Hypothalamus (tissue), 51 donors: ENCODE measurements at places on chromosomes 5 and 9.
A peak's percentile ranks its signal among the peaks of the same experiment; 100 is the strongest.

- no peak for DNase-seq
These were observed 56.9 kb upstream of the SIMC1 start for GRCh38 chr5:176181271-176181855.

DNA sequence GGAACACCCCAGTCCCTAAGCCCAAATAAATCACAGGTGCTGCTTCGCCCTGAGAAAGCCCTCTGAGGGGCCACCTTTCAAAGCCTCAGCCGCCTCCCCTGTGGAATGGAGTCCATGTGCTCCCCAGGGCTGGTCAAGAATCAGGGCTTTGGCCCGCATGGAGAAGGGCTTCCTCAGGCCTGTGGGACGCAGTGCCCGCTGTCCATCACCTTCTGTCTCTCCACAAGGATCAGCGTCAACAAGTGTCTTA, 16.6 kb downstream of the HNRNPH1 start:
- DNase-seq, result no peak

DNA sequence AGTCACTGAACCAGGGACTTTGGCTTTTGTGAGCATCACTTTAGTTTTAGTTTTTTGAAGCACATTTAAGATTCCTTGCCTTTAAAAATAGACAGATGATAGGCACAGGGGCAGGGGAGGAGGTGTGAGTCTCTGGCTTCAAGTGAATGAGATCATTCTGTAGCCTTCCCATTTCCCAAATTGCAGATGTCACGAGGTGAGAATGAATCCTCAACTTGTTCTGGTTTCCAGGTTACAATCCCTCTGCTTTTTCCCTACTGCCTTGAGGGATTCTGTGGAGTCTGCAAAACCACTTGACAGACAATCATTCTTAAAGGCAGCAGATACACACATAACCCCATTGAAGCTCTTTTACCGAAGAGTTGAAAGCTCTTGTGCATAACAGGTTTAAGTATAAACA, 332.4 kb downstream of the DMAC1 start:
- DNase-seq, result no peak

- peak; percentile 82 for DNase-seq
These were observed at the start of gene ERMP1 for GRCh38 chr9:5832538-5833529. TSS of gene ERMP1 (minus strand) at chr9:5833117. CDS start at chr9:5833027, 90 bp downstream.

DNA sequence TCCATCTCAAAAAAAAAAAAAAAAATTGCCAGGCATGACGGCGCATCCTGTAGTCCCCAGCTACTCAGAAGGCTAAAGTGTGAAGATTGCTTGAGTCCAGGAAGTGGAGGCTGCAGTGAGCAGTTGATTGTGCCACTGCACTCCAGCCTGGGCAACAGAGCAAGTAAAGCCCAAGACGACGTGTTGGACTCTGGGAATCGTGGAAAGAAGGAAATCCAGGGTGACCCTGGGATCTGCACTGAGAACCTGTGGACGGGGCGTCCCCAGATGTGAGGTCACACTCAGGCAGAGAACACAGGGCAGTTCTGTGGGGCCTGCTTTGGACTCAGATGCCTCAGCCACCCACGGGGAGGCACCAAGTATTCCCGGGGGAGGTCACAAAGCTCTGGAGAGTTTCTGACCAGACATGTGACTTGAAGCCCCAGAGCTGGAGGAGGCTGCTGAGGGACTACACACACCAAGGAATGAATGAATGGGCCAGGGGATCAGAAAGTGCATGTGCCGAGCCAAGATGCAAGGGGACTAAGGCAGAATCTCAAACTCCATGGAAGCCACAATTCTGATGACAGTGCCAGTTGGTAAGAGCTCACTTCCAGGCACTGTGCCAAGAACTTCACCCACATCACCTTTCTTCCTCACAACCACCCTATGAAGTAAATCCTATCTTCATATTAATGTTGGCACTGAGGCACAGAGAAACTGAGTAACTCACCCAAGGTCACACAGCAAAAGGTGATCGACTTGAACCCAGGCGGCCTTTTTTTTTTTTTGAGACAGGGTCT, 12.9 kb downstream of the DYNC2I2 start:
- no peak for DNase-seq

- DNase-seq, result no peak
These were observed 11.4 kb downstream of the LAMC3 start for GRCh38 chr9:131020388-131020787.

- no peak for DNase-seq
These were observed 134.0 kb downstream of the MED10 start for GRCh38 chr5:6244339-6244714.

DNA sequence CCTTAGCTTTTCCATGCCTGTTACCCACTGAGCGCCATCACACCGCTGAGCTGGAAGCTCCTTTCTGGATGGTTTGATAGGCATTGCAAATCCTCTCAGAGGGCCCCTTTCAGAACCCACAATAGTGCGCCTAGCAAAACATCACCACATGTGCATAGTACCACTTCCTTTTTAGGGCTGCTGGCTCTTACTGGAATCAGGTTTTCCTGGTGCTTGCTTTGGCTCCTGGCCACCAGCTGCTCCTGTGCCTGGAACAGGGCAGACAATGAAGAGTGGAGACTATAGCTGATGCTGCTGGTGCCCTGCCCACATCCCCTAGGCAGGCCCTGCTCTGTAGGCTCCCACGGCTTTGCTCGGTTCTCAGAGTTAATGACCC, 163.6 kb upstream of the SEMA6A start:
- no peak for DNase-seq

- DNase-seq, result no peak
These were observed 13.5 kb upstream of the PDZD2 start for GRCh38 chr5:31625394-31625793.

GRCh38 chr5:33472805-33473409, 32.1 kb downstream of the TARS1 start:
- DNase-seq, result no peak

- DNase-seq, result no peak
These were observed 88.0 kb downstream of the FEM1C start for GRCh38 chr5:115456539-115457040.

DNA sequence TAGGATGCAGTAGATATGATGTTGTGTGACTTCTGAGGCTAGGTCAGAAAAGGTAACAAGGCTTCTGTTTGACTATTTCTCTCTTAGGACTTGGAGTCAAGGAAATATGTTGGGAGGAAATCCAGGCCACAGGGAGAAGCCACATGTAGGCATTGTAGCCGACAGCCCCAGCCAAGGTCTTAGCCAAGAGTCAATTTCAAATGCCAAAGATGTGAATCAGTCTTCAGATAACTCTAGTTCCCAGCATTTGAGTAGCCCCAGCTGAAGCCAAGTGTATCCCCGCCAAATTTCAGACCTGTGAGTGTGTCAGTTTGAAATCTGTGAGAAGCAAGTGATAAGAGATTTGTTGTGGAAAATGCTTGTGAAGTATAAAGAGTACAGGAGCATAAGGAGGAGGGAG, 38.1 kb upstream of the ISL1 start:
- DNase-seq, result no peak

- no peak for DNase-seq
These were observed 87.0 kb downstream of the LNPEP start for GRCh38 chr5:97022898-97023297.

DNA sequence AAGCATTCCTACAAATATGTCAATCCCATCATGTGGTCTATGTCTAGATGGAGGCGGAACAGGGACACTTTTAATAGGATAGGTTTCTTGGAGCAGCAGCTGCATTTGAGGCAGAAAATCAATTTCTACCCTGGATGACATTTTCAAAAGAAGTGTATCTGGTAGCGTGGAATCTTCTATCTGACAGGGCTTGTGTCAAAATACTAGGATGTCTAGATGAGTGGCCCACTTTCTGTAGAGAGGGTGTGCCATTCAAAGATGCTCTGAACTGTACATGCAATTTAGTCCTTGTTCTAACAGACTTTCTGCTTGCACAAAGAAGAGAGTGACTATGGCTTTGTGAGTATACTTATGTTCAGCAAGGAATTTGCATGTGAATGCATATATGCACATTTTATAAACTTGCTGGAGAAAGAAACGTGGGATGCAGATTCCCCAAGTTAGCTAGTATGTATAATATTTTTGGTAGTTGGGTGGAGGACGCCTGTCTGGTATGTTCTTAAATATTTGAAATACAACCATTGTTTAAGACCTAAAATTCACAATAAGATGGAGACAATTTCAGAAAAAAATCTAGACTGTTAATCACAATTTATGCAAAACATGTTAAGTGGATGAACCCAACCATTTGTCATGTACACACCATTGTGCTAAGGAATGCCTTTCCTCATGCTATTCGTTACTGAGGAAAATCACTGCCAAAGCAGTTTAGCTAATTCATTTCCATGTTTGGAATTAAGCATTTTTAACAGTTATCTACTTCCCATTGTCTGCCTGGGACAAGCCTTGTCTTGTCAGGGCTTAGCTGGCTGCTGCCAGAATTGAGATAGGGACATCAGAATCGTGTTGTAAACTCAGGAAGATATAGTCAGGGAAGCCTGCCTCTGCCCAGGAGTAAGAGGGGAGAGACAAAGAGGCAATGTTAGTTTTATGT, 129.1 kb upstream of the MEF2C start:
- no peak for DNase-seq

GRCh38 chr5:140112685-140113179, 1.2 kb upstream of the PURA start:
- DNase-seq, result no peak

GRCh38 chr9:129113645-129114304, 2.6 kb downstream of the PTPA start:
- no peak for DNase-seq

DNA sequence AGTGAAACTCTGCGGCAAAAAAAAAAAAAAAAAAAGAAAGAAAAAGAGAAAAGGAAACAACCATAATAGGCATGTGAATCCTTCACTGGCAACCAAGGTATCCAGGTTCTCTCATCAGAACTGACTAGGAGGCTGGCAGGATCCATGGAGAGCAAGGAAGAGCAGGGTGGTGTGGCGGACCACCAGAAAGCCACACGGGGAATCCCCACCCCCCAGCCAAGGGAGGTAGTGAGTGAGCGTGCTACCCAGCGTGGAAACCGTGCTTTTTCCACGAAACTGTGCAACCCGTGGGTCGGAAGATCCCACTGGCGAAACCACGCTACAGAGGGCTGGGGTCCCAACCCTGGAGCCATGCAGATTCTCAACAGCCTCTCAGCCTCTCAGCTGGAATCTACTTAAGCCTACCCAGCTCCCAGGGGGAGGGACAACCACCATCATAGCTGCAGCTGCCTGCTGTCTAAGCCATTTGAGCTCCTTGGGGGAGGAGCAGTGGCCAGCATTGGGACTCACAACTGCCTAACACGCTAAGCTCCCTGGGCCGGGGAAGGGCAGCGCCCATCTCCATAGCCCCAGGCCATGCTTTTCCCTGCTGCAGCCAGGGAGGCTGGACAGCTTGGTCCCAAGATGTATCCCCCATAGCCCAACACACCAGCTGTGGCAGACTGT, 91.6 kb downstream of the PRELID2 start:
- no peak for DNase-seq

- DNase-seq, result no peak
These were observed 668.6 kb upstream of the DMAC1 start for GRCh38 chr9:8468045-8468637.

- DNase-seq, result no peak
These were observed 4.3 kb downstream of the B4GALT1 start for GRCh38 chr9:33162721-33163311.

DNA sequence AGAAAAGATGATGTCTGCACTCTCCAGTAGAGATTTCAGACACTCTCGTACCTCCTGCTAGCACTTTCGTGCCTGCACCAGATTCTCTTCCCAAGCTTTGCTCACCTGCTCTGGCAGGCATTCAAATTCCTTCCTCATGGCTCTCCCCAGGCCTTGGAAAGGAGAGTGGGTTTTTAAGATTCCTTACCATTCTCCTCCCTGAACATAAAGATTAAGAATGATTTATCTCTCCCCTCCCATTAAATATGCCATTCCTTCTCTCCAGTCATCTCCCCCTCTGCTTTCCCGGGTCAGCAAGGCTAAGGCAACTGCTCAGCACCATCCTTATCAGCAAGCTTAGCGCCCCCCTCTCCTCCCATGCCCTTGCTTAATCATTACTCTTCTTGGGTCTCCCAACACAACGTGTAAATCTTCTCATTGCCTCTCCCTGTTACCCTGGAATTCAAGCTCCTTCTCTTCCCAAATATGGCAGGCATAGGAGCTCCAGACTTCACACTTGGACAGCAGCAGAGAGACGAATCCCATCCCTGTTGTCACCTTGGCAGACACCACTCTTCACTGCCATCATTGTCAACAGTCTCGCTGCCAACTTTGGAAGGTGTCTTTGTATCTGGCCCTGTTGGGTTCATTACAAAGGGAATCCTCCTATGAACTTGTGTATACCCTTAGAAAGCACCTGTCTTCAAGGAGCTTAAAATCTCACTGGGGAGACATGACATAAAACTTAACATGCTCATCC, 332.9 kb downstream of the SLIT3 start:
- DNase-seq, result no peak

DNA sequence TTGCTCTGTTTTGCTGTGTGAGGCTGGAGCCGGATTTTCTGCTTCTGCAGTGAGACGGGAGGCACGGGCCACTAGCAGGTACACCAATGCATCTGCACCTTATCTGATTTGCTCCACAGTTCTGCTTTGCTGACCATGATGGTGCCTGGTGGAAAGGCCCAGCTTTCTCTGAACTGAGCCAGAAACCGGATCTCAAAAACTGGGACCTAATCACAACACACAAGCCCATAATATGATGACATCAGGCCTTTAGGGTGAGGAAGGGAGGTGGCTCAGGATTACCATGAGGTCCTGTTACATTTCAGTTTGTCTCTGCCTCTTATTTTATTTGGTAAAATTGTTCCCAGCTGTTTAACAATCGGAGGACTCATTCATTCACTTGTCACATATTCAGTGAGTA, 49.8 kb downstream of the FGF1 start:
- DNase-seq, result no peak

- no peak for DNase-seq
These were observed 172.3 kb downstream of the ATP10B start for GRCh38 chr5:160679567-160680309.
